Stromal cell of bone marrow (primary cell): ENCODE measurements at places on chromosomes 4 and X.

- no peak for DNase-seq
Observed at GRCh38 chr4:67712000-67712625, 11.2 kb upstream of the UBA6 start.

GRCh38 chrX:151359341-151359740 is 37.7 kb upstream of the VMA21 start:
- no peak for DNase-seq

DNA sequence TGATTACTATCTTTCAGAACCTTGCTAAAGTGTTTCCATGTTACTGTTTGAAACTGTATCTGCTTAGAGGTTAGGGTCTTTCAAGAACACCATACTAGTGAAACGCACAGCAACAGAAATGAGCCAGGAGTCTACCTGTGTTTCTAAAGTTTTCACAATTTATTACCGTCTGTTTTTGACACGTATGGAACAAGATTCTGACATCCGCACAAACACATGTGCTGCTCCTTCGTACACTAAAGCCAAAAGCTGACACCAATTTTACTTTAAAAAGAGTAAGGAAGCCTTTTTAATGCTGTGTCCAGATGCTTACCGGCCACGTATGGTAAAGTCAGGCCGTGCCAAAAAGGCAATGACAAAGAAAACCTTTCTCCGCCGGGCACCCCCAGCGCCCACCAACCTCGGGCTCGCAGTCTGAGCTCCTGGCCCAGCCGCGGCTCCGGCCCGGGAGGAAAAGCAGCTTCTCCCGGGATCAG is 532 bp downstream of the RPS4X start:
- DNase-seq, result no peak

- DNase-seq, result peak; percentile 68
Observed at GRCh38 chr4:24630937-24631336, 46.6 kb upstream of the DHX15 start.

- DNase-seq, result no peak
Observed at GRCh38 chr4:8744083-8744805, 127.4 kb downstream of the HMX1 start.

DNA sequence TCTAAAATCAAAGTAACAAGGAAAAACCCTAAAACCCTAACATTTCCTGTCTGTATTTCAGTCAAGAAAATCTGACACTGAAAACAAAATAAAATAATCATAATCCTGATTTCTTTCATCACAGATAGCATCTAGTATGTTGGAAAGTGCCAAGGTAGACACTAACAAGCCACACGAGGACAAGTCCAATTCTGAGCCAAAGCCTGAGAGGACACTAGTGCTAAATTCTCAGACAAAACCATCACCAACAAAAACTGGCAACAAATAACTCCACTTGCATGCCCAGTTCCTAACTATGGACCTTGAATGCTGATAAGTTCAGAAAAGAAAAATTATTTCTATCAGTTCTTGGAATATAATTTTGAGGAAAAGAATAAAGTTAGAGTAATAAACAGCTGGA is 113.7 kb downstream of the MANBA start:
- no peak for DNase-seq

DNA sequence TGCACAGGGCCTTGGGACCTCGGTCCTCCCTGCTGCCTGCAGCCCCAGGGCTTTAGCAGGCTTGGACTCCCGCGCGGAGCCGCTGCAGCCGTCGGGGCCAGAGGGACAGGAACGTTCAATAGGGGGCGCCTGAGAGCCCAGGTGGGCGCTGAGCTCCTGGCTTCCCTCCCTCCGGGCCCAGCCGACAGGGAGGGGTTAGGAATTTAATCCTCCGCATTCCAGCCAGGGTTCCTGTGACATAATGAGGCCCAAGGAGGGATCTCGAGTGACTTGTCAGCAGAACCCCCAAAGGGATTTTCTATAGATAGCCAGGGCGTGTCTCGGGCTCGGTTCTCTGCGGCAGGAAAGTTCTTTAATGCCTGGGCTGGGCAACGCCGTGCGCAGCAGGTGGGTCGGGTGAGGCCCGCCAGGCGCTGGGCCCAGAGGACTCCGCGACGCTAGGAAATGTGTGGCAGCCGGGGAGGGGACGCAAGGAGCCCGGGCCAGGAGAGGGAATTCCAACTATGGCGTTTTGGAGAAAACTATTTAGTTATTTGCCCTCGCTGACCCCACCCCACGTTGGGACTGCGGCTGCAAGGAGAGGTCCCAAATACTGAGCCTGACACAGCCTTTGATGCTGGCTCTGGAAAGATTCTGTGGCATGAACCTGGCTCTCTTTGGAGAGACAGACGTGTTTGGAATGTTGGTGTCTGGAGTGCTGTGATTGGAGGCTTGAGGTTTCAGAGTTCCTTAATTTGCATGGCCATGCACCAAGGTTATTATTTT is 285.2 kb upstream of the GATB start:
- DNase-seq, result no peak

DNA sequence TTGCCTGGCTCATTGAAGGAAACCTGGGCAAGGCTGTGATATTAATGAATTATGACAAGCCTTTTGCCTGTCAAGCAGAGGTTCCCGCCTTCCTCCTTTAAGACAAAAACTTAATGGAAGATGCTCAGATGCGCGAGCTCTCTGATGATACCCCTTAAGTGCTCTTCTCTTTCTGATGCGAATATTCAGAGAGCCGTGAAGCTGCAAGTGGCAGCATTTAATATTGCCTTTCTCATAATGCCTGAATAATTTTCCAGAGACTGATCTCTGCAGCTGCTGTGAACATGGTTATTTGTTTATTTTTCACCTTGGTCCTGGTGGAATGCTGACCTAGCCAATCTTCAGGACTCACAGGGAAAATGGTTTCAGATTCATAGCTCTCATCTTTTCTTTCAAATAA is 251.8 kb downstream of the TENM3 start:
- DNase-seq, result no peak

GRCh38 chrX:96985046-96985445 is 101.3 kb downstream of the RPA4 start:
- DNase-seq, result no peak

GRCh38 chrX:71181558-71181909 is 36.9 kb downstream of the NLGN3 start:
- no peak for DNase-seq

DNA sequence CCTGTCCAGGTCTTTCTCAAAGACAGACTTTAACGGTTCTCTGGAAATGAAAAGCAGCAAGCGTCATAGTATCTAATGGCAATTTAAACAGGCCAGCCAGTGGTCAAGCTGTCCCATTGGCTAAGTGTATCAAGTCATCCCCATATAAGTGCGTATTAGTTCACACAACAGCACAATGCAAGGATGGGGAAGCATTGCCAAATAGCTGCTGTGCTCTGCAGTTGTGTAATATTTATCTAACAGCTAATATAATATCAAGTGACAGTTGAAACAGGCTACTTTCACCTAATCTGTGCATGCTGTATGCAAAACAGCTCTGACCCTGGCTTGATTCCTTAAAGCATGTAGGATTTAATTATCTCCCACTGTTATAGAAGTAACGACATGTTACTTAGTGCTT is 134.8 kb upstream of the PPARGC1A start:
- no peak for DNase-seq

- no peak for DNase-seq
Observed at GRCh38 chr4:81214144-81214880, 710 bp downstream of the PRKG2 start.
